ENCODE measurements at places on chromosomes 12 and 14.

- DNase-seq = no peak
Observed at GRCh38 chr14:24315807-24316596, 4.7 kb downstream of the LTB4R start.

DNA sequence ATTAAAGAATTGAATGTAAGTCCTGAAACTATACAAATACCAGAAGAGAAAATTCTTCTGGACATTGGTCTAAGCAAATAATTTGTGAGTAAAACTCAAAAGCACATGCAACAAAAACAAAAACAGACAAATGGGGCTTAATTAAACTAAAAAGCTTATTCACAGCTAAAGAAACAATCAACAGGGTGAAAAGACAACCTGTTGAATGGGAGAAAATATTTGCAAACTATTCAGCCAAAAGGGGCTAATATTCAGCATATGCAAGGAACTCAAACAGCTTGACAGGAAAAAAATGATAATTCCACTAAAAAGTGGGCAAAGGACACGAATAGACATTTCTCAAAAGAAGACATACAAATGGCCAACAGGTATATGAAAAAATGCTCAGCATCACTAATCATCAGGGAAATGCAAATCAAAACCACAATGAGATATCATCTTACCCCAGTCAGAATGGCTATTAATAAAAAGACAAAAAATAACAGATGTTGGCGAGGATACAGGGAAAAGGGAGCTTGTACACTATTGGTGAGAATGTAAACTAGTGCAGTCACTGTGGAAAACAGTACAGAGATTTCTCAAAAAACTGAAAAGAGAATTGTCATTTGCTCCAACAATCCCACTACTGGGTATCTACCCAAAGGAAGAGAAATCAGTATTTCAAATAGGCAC is 177.5 kb upstream of the RTL1 start:
- no peak for DNase-seq

DNA sequence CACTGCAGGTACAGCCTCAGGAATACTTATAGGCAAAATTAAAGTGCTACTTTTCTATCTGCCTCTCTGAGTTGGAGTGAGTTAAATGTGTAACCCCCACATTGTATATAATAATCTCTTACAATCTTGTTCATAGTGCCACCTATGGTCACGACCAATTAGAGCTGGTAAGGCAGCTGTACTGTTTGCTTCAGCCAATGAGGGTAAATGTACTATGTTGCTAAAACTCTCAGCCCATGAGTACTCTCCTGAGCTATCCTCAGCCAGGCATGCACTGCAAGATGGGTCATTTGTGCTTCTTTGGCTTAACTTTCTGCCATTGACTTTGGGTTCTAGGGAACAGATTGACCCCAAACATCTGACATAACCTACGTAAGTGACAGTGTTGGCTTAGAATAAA is 15.0 kb upstream of the MDM2 start:
- no peak for DNase-seq

DNA sequence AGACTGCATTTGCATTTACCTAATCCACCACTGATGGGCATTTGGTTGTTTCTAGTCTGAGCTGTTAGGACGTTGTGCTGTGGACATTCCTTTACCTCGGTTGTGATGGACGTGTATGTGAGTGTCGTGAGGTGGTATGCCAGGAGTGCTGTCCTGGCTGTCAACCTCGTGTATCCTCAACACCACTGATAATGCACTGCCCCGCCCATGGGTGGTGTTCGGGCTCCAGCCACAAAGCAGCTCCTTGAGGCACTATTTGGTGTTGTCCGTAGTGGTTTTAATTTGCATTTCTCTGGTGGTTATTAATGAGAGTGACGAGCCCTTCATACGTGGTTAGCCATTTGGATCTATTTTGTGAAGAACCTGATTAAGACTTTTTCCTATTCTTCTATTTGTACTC is 87.6 kb downstream of the PPP2R5C start:
- no peak for DNase-seq

GRCh38 chr14:76882651-76883050 is 56.4 kb downstream of the LRRC74A start:
- no peak for DNase-seq

DNA sequence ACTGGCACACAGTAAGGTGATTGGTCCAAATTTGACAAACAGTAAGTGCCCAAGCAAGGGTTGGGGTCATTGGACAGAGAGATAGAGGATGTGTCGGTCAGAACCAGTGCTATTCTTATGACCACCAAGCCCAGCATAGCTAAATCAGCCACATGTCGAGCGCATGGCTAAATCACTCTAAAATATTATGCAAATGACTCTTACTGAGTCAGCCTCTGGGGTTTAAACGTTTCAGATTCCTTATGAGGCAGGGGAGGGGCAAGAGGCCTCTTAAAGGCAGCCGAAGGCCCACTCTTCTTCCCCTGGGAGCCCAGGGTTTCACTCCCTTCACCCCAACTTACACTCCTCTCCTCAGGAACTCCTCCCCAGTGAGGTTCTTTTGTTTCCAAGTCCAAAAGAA is 603 bp upstream of the ENDOU start:
- no peak for DNase-seq

GRCh38 chr14:63666335-63666734 is 24.7 kb upstream of the WDR89 start:
- no peak for DNase-seq

DNA sequence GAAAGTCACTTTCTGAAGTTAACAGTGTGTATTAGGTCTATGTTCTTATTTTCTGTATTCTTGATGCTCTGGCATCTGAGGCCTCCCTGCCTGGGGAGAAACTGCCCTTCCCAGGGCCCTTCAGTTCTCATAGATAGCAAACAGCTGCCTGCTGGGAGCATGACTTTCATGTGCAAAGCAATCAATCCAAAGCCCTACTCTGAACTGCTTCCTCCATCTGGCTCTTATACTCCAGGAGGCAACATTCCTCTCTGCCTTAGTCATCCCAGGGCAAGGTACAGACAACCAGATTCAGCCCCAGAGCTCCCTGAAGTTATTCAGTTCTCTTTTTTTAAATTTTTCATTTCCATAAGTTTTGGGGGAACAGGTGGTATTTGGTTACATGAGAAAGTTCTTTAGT is 41.7 kb upstream of the RIN3 start:
- no peak for DNase-seq
